ENCODE measurements at places on chromosomes 6 and 20.
A peak's percentile ranks its signal among the peaks of the same experiment; 100 is the strongest.

DNA sequence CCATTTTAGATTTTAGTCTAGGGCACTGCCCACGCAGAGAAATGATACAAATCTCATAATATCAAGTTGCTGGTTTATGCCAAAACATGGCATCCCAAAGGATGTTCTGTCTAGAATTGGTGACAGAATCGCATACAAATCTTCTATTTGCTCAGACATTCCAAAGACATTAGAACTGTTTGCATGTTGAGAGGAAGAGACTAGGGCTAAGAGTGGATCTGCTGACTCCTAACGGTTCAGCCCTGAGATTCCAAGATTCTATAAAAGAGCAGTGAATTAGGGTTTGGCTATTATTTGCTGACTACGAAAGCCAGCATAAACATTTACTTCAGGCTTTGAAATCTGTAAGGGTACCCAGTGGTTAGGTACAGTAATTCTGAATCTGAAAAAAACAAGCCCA lies 3.6 kb downstream of the EPB41L2 start:
- no peak for DNase-seq

- peak; percentile 60 for DNase-seq
Measured at GRCh38 chr20:34579191-34579978, 20.9 kb downstream of the MAP1LC3A start.

- no peak for DNase-seq
Measured at GRCh38 chr20:60001108-60001507, 42.9 kb downstream of the CDH26 start.

- DNase-seq: no peak
Measured at GRCh38 chr20:43188234-43188653, 1.5 kb downstream of the PTPRT start.

GRCh38 chr6:160030103-160030502 lies 61.2 kb downstream of the IGF2R start:
- peak; percentile 84 for DNase-seq

- DNase-seq: no peak
Measured at GRCh38 chr6:87828044-87828443, 126.0 kb upstream of the AKIRIN2 start.

- peak; percentile 18 for DNase-seq
Measured at GRCh38 chr6:44575644-44576043, 188.1 kb downstream of the CDC5L start.

All from AG09309 (cell line).